ENCODE measurements at places on chromosomes 2 and 18. TPM values are rescaled to one million over a fixed set of nuclear protein-coding genes. Genes with fewer than 3 reads are reported as not detected.
A peak's percentile ranks its signal among the peaks of the same experiment; 100 is the strongest.

DNA sequence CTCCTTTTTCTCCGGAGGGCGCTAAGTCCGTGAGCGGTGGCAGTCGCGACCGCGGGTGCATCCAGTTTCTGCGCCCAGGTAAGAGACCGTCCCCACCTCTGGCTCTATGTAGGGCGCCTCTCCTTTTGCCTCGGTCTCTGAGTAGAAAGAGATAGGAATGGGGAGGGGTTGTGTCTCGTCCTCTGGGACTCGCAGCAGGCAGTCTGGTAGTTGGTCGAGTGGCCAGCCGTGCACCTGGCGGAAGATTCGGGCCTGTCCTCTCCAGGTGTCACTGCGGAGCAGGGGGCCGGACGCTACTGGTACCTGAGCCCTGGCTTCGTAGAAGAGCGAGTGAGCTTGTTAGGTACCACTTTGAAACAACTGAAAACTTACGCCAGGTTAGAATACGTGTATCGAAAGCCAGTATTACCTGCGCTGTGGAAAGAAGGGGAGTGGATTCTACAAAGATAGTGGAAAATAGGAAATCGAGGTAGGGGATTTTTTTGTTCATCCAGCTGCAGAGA lies 403 bp downstream of the MAP2 start:
- H3K4me3 ChIP-seq: peak overlapping the region; percentile 93
- peak; percentile 39 for DNase-seq
- peaks cover 19% of the 10 kb centered on the region for H3K4me1 ChIP-seq

GRCh38 chr2:235143789-235144188 lies 192.0 kb downstream of the SH3BP4 start:
- no peak overlapping the region for H3K4me3 ChIP-seq
- no peaks in the 10 kb centered on the region for H3K27me3 ChIP-seq
- H3K36me3 ChIP-seq: no peaks in the 10 kb centered on the region
- no peaks in the 10 kb centered on the region for H3K4me1 ChIP-seq
- no peak overlapping the region for H3K27ac ChIP-seq
- DNase-seq: no peak

DYNAP gene
- not detected for total RNA-seq

VRK2 gene
- 32.7 TPM for total RNA-seq

- no peaks in the 10 kb centered on the region for H3K27me3 ChIP-seq
- no peak overlapping the region for H3K4me3 ChIP-seq
- H3K27ac ChIP-seq: no peak overlapping the region
- no peaks in the 10 kb centered on the region for H3K36me3 ChIP-seq
- H3K4me1 ChIP-seq: no peaks in the 10 kb centered on the region
These were observed 25.0 kb downstream of the FAM178B start for GRCh38 chr2:96961210-96961950.

ATP6V1C2 gene
- total RNA-seq: not detected
